ENCODE measurements at places on chromosomes 4 and X.
A peak's percentile ranks its signal among the peaks of the same experiment; 100 is the strongest.

GRCh38 chr4:54276641-54277430, 47.7 kb downstream of the PDGFRA start:
- no peak for DNase-seq

DNA sequence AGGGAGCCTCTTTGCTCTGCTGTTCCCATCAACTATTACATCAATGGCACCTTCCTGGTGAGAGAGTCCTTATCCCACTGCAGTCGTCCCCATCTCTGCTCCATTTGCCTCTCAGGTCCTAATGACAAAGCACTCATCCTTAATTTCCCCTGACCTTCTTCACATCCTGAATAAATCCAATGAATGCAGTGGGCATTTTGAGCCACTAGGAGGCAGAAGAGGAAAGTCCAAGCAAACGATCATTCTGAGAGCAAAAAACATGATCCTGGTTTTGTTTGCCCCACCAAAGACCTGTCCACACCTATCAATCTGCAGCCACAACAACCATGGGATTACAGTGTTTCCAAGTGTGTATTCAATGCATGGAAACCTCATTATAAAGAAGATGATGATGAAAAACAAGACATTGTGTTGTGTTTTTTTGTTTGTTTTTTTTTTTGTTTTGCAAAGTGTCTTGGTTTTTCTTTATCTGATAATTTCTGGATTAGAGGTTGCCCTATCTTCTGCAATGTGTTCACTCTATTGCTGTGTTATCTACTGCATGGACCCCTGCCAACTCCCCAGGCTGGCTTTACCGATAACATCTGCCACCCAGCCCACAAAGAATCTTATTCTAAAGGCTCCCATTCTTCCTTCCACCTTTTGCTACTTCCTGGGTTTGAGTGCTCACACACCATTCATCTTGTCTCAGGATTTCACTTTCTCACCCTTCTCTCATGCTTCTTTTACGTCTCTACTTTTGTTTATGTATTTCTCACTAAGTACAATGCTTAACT, 207.2 kb downstream of the NLGN4X start:
- peak; percentile 10 for DNase-seq

GRCh38 chr4:118113220-118113619, 78.9 kb downstream of the NDST3 start:
- DNase-seq: no peak

GRCh38 chr4:76196376-76196775, 17.2 kb downstream of the SCARB2 start:
- no peak for DNase-seq

DNA sequence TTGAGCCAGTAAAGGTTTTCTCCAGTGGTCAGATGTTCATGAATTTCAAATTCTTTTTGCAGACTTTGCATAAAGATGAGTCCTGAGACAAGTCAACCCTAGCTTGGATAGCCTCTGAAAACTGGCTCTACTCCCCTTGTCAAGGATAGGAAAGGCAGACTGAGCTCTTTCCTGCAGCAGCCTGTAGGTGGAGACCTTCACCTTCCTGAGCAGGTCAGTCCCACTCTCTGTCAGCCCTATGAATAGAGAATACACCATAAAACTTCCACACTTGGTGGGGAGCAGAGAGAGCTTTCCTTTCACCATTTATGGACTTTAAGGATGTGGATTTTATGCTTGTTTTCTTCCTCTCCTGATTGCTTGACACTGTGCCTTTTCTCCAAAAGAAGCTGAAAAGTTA, 41.9 kb downstream of the PCDH19 start:
- peak; percentile 18 for DNase-seq

All from fibroblast of pulmonary artery (primary cell).